ENCODE measurements at places on chromosomes 3 and 15. TPM values are rescaled to one million over a fixed set of nuclear protein-coding genes. Genes with fewer than 3 reads are reported as not detected.

Gene FILIP1L
- 0.24 TPM for total RNA-seq

Gene OPA1
- 29.7 TPM for total RNA-seq

Gene GOLGA8O
- total RNA-seq, result 0.13 TPM

Gene SSUH2
- total RNA-seq, result 0.65 TPM

Gene SLC24A5
- total RNA-seq, result not detected

Gene CCRL2
- total RNA-seq, result 0.12 TPM

Gene KIAA1143
- 19.6 TPM for total RNA-seq

Gene CSPG5
- total RNA-seq, result 0.86 TPM

Gene WNT7A
- total RNA-seq, result 0.12 TPM

Gene GOLGB1
- total RNA-seq, result 21.2 TPM

Gene SPINK8
- total RNA-seq, result not detected

Gene GPR171
- not detected for total RNA-seq

Gene PSTPIP1
- not detected for total RNA-seq

Gene SOX2
- total RNA-seq, result 0.87 TPM

Gene FEZF2
- not detected for total RNA-seq

Gene RHO
- not detected for total RNA-seq

Gene TMEM207
- total RNA-seq, result not detected

Gene ECE2
- not detected for total RNA-seq

Gene DCLK3
- not detected for total RNA-seq

Gene COMMD2
- 27.9 TPM for total RNA-seq

Gene CYP8B1
- total RNA-seq, result not detected

Gene CCDC9B
- 16.5 TPM for total RNA-seq

Gene DLEC1
- not detected for total RNA-seq

Gene LRRN1
- not detected for total RNA-seq

Gene ALDH1L1
- total RNA-seq, result 0.11 TPM

Gene NME9
- total RNA-seq, result not detected

Gene CKMT1B
- total RNA-seq, result 3.4 TPM

Gene HTR3E
- total RNA-seq, result not detected

Gene CNTN6
- not detected for total RNA-seq

Gene P2RY13
- not detected for total RNA-seq

Gene SUMF1
- 20.6 TPM for total RNA-seq

Gene MAGEL2
- not detected for total RNA-seq

Gene CLEC3B
- not detected for total RNA-seq

Gene RASGRF1
- 0.64 TPM for total RNA-seq

Gene IQCF5
- total RNA-seq, result not detected

Gene NTRK3
- 21.7 TPM for total RNA-seq

Gene DPPA2
- total RNA-seq, result not detected

Gene MOBP
- not detected for total RNA-seq

Gene GOLGA8J
- total RNA-seq, result not detected

Gene RASGRP1
- 0.40 TPM for total RNA-seq

Gene TNFAIP8L3
- total RNA-seq, result 6.9 TPM

Gene ATG7
- 16.0 TPM for total RNA-seq

Gene CFAP44
- total RNA-seq, result 2.5 TPM

Gene STX19
- total RNA-seq, result not detected

Gene SKOR1
- total RNA-seq, result 0.02 TPM

Gene IL17RE
- total RNA-seq, result 0.88 TPM

Gene MFAP1
- 27.4 TPM for total RNA-seq

Gene MLF1
- 27.6 TPM for total RNA-seq

Gene CHRFAM7A
- total RNA-seq, result 6.7 TPM

Gene IL16
- 0.18 TPM for total RNA-seq

Gene OIP5
- total RNA-seq, result 16.8 TPM

Measured in A549 treated with RU486 at 1 μM for 4 hours (cell line).